ENCODE measurements at places on chromosomes 3 and 15. TPM values are rescaled to one million over a fixed set of nuclear protein-coding genes. Genes with fewer than 3 reads are reported as not detected.

- DNase-seq = no peak
Observed at GRCh38 chr3:157789162-157789561, 285.9 kb upstream of the VEPH1 start.

DNA sequence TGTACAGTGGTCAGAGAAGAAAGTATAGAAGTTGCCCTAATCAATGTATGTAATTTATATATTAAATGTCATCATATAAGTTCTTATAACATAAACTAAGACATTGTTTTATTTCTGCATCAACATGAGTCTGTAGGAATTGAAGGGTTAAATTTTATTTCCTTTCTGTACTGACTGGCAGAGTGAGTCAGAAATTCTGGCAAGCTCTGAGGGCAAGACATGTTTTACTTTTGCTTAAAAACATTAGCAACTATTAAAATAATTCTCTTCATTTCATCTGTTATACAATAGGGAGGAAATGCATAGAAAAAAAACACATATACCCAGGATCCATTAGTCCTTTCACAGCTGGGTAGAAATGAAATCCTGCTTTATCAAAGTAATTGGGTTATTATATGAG is 171.4 kb upstream of the ALCAM start:
- DNase-seq = no peak

GRCh38 chr3:106067711-106068110 is 198.9 kb upstream of the CBLB start:
- DNase-seq = no peak

GRCh38 chr15:63610209-63610841 is 13.1 kb downstream of the FBXL22 start:
- peak; percentile 75 for DNase-seq

DNA sequence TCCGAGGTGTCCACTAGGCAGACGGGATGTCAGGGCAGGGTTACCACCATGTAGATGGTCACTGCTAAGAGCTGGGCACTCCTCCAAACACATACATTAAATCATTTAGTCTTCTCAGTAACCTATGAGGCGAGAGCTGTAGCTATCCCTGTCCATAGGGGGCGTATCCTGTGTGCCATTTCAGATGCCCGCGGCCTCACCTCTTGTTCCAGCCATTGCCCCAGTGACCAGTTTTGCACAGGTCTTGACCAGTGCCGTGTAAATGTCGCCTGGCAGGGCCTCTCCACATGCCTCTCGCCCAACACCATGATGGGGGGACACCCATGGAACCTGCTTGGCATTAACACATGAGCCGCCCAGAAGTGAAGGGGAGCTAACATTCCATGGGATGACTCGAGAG is 20.8 kb upstream of the SRP14 start:
- DNase-seq = no peak

- no peak for DNase-seq
Observed at GRCh38 chr3:149662240-149662887, 4.5 kb upstream of the WWTR1 start.

AGBL1 gene
- total RNA-seq = 0.02 TPM

PP2D1 gene
- total RNA-seq = not detected

SLC4A7 gene
- total RNA-seq = 56.9 TPM

DNA sequence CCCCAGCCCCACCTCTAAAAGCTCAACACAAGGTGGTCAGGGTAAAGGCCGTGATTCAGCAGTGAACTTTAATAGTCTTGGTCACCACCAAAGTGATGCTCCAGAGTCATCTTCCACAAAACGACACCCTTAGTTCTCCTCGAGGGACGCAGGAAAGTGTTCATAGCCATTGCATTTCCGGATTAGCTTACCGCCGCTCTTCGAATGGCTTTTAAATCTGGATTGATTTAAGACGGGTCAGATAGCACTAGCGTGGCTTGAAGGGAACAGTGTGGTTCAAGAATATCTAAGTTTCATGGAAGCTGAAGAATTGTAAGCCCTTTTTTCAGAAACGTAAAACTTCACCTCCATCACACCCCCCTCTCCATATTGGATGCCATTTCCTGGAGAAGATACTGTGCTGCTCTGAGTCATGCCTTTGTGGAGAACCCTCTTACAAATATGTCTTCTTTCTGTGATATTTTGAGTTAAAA is 829 bp downstream of the RNF7 start:
- DNase-seq = no peak

FAM81A gene
- total RNA-seq = 0.92 TPM

GRCh38 chr3:73080216-73080966 is 18.9 kb downstream of the EBLN2 start:
- DNase-seq = no peak

AP3B2 gene
- total RNA-seq = 0.89 TPM

CPB1 gene
- total RNA-seq = not detected

LSM3 gene
- 15.4 TPM for total RNA-seq

- DNase-seq = no peak
Observed at GRCh38 chr3:46196261-46196957, 11.7 kb downstream of the CCR1 start.

DNA sequence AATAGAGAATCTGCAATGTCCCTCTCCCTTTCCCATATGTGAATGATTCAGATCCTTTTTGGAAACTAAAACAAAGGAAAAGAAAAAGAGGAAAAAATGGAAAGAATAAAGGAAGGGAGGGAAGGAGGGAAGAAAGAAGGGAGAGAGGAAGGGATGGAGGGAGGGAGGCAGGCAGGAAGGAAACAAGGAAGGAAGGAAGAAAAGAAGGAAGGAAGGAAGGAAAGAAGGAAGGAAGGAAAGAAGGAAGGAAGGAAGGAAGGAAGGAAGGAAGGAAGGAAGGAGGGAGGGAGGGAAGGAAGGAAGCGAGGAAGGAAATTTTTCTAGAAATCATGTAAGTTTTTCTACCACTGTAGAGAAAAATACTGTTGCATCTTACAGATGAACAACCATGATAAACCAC is 215.0 kb upstream of the CBLB start:
- DNase-seq = no peak

DNA sequence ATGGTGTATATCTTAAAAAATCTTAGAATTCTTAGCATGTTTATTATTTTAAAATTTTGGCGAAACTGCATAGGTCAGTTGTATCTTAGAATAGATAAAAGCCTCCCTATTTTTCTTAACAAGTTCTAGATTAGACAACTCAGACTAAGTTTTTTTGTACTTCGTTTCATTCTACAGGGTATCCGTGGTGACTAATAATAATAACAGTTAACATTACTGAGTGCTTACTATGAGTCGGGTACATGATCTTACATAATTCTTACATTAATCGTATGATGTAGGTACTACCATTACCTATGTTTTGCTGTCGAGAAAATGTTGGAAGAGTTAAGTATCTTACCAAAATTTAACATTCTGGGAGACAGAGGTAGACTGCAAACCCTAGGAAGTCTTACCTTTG is 60.7 kb downstream of the UBE2E2 start:
- DNase-seq = no peak

Measured in NCI-H460 (cell line).